ENCODE measurements at places on chromosomes 4 and X.
A peak's percentile ranks its signal among the peaks of the same experiment; 100 is the strongest.

DNA sequence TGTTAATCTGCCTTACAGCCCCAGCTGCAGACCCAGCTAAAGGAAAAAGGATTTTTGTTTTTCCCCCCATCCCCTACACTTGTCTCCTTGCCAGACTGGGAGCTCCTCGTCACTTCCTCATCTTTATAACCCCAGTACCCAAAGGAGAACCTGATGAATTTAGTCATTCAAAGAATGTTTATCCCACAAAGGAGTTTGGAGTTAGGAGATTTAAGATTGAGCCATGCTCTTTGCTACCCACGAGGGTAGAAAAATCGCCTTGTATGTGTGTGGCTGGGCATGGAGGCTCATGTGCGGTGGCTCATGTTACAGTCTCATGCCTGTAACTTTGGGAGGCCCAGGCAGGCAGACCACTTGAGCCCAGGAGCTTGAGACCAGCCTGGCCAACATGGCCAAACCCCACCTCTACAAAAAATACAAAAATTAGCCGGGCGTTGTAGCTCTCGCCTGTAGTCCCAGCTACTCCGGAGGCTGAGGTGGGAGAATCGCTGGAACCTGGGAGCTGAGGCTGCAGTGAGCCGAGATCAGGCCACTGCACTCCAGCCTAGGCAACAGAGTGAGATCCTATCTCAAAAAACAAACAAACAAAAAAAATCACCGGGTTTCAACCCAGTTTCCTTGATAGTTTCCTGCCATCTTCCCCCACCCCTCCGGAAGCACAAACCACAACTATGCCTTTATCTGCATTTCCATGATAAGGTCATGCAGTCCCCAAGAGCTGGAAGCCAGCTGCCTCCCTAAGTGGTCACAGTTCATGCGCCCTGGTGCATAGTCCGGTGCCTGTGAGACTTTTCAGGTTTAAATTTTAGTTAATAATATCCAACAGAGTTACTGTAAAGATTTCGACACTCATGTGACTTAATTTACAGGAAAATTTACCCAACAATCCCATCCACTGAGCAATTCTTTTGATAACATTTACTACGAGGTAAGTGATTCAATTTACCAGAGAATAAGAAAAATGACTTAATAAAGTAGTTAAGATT, 1.5 kb downstream of the CFAP97 start:
- peak; percentile 22 for DNase-seq

GRCh38 chr4:188372058-188372457, 232.8 kb downstream of the TRIML1 start:
- DNase-seq, result peak; percentile 12

GRCh38 chrX:13598877-13599276, 29.5 kb downstream of the EGFL6 start:
- no peak for DNase-seq

DNA sequence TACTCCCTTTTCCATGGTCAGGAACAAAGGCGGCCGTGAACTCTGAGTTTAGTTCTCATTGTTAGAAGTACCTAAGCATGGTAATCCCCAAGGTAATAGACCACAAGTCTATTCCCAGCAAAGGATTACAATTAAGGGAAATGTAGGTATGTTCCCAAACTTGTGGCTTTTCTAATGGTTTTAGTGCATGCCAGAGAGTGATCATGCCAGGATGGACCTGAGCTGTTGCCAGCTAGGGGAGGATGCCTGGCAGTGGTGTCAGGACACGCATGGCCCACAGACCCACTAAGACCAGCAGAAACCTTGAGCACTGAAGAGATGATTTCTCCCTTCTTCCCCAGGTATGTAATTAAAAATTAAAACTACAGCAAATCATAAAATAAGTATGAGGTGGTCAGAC, 60.8 kb downstream of the COQ2 start:
- DNase-seq, result peak; percentile 17

- DNase-seq, result no peak
Observed at GRCh38 chr4:175435381-175435783, 376.7 kb downstream of the GPM6A start.

DNA sequence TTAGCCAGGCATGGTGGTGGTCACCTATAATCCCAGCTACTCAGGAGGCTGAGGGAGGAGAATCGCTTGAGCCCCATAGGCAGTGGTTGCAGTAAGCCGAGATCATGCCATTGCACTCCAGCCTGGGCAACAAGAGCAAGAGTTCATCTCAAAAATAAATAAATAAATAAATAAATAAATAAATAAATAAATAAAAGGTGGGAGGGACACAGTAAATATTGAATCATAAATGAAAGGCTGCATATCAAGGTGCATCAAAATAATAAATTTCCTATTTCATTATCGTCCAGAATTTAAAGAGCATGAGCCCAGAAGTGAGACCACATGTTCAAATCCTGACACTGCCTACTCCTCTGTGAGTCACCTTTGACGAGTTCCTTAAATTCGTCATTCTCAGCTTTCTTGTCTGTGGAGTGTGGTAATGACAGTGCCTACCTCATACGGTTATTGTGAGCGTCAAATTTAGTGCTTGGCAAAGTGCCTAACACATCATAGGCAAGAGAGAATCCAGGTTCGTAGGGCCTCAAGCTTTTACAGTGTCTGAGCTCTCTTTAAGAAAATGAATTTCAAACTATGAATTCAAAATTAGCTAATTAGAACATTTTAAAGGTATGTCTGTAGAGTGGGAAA, 49.9 kb downstream of the IL15 start:
- peak; percentile 14 for DNase-seq
